ENCODE measurements at places on chromosomes 11 and 22.

GRCh38 chr11:129817534-129818051 is 1.9 kb downstream of the TMEM45B start:
- no peak for DNase-seq

DNA sequence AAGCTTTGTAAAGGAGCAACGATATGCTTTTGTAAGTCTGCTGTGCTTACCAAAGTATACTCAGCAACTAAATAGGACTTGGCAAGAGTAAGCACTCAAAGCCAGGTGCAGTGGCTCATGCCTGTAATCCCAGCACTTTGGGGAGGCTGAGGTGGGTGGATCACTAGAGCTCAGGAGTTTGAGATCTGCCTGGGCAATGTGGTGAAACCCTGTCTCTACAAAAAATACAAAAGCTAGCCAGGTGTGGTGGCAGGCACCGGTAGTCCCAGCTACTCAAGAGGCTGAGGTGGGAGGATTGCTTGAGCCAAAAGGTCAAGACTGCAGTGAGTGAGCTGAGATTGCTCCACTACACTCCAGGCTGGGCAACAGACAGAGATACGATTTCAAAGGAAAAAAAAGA is 67.5 kb downstream of the PAK1 start:
- DNase-seq = no peak

DNA sequence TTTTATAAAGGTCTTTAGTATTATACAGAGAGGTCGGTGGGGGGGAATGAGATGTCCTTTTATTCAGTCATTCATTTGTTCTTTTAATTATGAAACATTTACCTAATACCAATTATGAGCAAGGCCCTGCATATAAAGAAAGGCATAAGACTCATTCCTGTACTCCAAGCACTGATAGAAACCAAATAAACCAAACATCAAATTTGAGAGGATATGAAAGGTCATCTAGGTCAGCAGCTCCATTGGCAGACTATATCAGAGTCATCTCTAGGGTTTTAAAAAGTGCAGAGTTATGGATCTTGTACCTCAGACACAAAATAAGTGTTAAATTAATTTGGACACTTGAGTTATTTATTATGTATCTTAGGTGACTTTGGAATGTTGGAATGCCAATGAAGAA is 71.5 kb downstream of the CASP12 start:
- no peak for DNase-seq

DNA sequence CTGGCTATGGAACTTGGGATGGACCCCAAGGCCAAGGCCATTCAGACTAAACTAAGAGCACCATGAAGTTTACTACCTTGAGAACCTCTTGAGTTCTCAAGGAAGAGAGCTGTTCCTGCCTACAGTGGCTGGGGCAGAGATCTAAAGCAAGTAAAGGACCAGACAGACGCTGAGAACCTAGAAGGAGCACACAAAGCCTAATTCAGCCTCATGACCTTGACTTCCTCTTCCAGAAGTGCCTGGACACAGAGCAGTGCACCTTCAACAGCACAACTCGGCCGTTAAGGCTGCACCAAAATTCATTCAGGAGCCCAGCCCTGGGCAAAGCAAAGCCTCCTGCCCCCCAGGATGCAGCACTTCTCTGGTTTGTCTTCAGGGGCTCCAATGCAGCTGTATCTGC is 82.9 kb upstream of the AKIP1 start:
- DNase-seq = no peak

DNA sequence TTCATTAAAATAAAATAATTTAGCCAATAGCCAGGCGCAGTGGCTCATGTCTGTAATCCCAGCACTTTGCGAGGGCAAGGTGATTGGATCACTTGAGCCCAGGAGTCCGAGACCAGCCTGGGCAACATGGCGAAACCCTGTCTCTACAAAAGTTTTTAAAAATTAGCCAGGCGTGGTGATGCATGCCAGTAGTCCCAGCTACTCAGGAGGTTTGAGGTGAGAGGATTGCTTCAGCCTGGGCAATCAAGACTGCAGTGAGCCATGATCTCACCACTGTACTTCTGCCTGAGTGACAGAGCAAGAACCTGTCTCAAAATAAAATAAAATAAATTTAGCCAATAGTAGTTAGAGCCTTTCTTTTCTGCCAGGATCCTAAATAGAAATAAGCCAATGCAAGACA is 12.2 kb downstream of the HPS5 start:
- no peak for DNase-seq

GRCh38 chr11:19382131-19382611 is 141.4 kb upstream of the E2F8 start:
- DNase-seq = peak; percentile 50

- DNase-seq = no peak
These were observed 15.2 kb downstream of the ROBO4 start for GRCh38 chr11:124882339-124883071.

- no peak for DNase-seq
These were observed 192.2 kb downstream of the UVRAG start for GRCh38 chr11:76007166-76007565.

GRCh38 chr11:489610-490185 is 17.3 kb downstream of the RNH1 start:
- DNase-seq = no peak

DNA sequence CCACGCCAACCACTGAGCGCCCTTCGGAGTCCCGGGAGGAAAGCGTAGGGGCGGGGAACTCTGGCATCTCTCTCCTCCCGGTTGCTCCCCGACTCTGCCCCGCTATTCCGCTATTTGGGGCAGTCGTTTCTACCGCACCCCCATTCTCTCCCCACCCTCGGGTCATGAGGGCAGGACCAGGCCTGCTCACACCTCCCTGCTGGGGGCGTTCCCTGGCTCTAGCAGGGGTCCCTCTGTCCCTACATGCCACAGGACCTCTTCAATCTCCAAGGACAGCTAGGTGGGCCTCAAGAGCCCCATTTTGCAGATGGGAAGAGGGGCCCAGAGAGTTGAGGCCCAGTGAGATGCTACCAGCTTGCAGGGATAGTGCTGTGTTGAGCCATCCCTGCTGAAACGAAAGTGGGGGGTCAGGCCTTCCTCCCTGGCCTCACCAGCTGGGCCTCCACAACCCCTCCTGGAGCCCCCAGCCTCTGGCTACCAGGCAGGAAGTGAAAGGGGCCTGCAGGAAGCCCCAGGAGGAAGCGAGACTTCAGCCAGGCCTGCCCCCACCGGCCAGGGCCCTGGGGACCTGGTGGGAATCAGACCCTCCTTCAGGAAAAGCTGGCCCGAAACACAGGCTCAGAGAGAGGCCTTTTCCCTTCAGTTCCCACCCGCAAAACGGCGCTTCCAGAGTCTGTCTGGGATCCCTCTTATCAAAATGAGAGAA is 5.5 kb upstream of the SHISA8 start:
- peak; percentile 59 for DNase-seq

DNA sequence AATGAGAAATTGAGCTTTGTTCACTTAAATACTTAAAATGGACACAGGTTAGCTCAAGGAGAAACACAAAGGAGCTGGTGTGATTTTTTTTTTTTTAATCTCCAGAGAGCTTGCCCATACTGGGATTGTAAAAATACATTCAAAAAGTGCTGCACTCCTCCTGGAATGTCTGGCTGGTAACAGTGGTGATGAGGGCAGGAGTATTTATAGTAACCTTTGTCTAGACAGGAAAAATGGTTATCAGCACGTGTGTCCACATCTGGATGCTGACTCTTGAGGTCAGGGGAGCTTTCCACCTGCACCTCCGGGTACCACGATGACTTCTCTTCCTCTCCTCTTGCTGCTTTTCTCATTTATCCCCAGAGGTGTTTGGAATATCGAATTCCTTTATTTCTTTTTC is 30.1 kb downstream of the EXT2 start:
- no peak for DNase-seq

DNA sequence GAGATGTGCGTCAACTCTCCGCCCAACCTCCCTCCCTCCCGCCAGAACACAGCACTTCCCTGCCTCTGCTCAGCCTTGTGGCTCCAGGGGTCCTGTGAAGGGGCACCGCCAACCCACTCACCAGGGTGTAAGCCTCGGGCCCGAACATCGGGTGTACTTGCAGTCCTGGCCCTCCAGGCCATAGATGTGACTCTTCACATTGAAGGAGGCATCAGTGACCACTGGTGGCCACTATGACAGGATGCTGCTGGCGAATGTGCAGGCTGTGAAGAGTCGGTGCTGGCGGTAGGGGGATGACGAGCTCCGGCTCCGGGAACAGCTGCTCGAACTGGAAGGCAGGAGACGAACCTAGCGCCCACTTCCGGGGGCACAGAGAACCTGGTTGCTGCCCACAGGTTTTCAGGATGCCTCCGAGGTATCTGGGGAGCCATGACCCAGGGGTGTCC is 97.4 kb downstream of the MED15 start:
- DNase-seq = no peak

GRCh38 chr22:35205961-35206360 is 51.3 kb upstream of the HMGXB4 start:
- no peak for DNase-seq

GRCh38 chr11:83401506-83402225 is 115.5 kb upstream of the CCDC90B start:
- DNase-seq = no peak

GRCh38 chr11:42972741-42973140 is 339.1 kb upstream of the API5 start:
- DNase-seq = no peak

DNA sequence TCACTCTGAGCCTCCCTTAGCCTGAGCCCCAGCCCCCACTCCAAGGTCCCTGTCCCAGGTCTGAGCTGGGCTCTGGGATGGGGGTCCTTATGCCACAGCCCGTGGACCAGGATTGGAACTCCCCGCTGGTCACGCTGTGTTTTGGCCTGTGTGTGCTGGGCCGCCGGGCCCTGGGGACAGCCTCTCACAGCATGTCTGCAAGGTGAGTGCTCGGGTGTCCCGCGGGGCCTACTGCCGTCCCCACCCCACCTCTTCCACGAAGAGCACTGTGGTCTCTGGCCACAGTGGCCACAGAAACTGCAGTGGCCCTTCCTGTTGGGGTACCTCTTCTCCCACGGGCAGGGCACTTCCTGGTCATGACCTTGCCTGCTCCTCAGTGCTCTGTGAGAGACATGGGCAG is 3.5 kb upstream of the SIPA1 start:
- DNase-seq = no peak

DNA sequence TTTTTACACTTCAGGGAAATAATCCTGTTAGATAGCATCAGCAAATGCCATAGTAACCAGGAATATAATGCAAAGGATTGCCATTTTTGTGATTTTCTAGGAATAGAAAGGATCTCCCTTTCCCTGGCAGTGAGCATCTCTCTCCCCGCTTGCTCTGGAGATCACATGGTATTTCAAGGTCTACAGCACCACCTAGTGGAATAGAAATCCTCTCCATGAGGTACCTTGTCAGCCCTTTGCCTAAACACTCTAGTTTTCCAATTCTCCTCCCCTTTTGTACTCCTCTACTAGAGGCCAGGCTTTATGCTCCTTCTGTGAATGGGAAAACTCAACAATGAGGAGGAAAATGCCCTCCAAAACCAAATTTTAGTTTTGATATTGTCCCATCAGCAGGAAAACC is 78.4 kb downstream of the XRRA1 start:
- no peak for DNase-seq

DNA sequence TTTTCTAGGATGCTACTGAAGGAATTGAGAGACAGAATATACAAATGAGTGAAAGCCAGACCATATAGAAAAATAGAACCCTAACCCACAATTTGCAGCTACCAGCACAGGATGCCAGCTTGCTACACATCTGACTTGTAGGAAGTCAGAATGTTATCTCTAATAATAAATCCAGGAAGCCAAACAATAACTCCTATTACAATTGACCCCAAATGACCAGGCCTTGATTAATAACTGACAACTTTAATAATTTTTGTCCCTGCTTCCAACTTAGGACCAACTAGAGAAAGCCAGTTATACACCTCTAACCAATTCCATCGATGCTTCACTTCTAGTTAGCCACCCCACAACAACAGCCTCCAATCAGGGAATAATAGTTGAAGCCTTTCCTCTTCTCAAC is 193.4 kb downstream of the CASP12 start:
- DNase-seq = no peak

DNA sequence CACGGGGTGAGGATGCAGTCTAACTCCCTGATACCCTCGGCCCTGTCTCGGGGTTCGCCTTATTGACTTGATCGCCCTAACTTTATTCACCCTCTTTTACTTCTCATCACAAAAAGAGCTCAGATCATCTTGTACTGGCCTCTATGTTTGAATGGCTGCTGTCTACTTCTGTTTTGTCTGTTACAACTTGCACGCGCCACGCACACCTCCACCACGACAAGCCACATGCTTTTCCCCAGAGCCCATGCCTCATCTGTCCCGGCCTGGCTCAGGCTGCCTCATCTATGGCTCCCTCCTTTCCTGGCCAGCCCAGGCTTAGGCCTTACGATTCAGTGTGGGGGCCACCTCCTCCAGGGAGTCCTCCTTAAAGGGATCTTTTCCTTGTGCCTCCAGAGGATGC is 180.9 kb downstream of the EFCAB6 start:
- no peak for DNase-seq

DNA sequence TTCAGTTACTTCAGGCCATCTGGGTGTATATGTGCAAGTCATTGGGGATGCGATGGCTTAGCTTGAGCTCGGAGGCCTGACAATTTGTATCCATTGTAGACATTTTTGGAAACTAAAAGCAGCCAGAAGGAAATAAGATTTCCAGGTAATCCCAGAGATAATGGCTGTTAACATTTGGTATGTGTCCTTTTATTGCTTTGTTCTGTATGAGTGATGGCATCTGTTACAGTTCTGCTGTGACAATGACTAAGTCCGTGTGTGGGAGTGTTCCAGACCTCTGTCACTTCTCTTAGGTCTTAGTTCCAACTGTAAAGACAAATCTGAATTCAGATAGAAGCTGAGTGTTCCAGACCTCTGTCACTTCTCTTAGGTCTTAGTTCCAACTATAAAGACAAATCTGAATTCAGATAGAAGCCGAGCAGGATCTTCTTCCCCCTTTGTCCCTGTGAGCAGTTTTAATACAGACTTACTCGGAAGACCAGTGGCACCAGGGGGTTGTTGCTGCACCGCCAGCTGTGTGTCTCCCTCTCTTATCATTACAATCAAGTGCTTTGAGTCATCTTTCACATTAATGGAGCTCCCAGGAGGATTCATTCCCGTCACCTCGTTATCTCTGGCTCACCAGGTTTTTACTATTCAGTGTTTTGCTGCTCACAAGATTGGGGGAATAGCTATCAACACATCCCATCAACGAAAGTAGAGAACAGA is 190.9 kb upstream of the SORL1-AS1 start:
- DNase-seq = no peak

DNA sequence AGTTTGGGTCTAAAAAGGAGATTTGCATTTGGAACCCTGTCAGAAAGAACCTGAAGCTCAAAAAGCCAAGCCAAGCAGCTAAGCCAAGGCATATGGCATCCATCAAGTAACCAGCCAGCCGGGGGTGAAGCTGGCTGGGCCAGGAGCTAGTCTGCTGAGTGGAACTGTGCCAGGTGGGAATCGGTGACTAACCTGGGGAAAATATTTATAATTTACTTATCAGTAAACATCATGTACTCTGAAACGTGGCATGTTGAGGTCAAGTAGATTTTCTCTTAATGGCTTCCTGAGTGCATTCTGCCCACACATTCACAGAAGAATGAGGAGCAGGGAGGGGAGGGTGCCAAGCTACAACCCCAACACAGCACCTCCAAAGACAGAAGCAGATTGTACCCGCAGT is 70.5 kb upstream of the SESN3 start:
- DNase-seq = no peak

Measured in globus pallidus (tissue), 1 donor.